ENCODE measurements at places on chromosomes 13 and 19.

DNA sequence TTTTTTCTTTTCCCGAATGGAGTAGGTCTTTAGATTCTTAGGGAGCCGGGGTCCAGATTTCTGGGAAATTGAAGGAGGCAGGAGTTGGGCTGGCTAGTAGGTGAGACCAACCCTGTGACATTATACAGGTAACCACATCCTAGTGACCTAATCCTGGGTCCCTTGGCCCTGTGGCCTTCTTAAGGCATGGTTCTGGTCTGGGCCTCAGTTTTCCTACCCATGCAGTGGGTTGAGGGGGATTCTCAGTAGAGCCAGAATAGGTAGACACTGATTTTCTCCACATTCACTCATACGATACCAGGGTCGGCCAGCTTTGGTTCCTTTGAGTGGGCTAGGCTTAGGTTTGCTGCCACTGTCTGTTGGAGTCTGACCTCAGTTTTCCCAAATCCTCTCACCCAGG is 7.2 kb downstream of the PPFIA3 start:
- DNase-seq, result no peak

DNA sequence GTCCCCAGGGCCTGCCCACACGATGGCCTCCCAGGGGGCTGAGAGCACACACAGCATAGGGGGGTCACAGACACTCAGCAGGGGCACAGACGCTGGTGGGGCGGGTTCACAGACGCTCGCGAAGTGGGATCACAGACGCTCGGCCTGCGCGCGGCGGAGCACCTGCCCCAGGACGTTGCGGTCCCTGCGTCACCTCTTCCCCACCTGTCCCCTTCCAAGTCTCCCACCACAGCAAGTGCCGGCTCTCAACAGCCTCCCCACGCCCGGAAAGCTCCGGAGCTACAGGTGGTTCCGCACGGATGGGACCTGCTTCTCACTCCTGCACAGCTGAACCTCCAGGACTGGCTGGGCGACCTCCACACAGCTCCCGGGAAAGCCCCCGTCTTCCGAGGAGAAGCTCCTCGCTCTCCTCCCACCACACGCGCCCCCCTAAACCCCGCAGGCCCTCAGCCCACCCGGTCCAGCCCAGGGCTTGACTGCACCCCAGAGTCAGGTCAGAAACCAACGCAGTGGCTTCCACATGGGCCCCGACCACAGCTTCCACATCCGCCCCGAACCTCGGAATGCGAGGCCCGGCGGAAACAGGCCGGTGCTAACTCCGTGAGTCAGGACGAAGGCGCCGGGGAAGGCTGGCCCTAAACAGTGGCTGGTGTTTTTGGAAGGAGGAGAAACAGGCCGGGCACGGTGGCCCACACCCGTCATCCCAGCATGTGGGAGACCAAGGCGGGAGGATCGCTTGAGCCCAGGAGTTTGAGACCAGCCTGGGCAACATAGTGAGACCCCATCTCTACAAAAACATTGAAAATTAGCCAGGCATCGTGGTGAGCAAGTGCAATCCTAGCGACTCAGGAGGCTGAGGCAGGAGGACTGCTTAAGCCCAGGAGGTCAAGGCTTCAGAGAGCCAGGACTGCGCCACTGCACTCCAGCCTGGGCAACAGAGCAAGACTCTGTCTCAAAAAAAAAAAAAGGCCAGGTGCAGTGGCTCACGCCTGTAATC is 16.5 kb downstream of the BTBD2 start:
- DNase-seq, result peak; percentile 14

GRCh38 chr13:44929692-44930091 is 59.6 kb downstream of the NUFIP1 start:
- no peak for DNase-seq

GRCh38 chr13:38703255-38703654 is 16.4 kb downstream of the FREM2 start:
- DNase-seq, result no peak

- no peak for DNase-seq
Measured at GRCh38 chr19:17333611-17334413, 843 bp downstream of the ANO8 start.

DNA sequence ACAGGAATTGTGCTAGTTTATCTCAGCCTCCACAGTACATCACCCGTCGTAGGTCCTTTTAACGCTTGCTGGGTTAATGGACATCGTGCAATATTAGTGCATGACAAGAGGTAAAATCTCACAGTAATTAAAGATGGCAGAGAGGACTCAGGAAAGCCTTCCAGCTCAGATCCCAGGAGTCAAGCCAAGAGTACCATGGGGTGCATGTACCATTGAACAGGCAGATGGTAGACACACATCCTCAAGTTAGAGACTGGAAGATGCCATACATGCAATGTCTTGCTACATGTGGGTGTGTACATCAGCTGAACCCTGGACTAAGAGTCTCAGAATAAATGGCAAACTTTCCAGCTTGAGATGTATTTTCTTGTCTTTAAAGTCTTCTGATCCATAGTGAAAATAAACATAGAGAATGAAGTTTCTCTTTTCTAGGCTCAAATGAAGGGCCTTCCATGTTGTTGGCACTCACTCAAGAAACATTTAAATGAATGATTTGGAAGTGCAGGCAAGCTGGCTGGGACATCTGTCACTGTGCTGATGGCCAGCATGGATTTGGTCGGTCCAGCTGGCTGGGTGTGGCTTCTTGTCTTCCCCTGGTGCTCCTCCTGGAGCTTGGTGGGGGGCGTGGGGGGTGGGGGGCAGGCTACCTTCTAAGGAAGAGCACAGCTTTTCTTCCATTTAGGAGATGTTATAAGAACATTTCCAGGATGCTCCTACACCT is 290.9 kb upstream of the MAB21L1 start:
- no peak for DNase-seq

Data from iPS-NIHi11 (cell line).